ENCODE measurements at places on chromosomes 2 and 18.

DNA sequence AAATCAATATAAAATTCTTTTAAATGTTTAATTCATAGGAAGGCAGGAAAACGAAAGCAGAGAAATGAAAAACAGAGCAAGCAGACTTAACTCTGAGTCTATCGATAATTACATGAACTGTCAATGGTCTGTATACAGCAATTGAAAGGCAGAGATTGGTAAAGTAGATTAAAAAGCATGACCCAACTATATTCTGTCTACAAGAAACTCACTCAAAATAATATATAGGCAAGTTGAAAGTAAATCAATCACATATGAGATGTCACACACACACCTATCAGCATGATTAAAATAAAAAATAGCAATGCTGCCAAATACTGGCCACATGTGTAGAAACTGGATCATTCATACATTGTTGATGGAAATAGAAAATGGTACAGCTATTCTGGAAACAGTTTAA lies 136.4 kb upstream of the CYP1B1 start:
- DNase-seq = no peak

GRCh38 chr2:191910518-191910917 lies 63.6 kb upstream of the CAVIN2 start:
- DNase-seq = peak; percentile 81

DNA sequence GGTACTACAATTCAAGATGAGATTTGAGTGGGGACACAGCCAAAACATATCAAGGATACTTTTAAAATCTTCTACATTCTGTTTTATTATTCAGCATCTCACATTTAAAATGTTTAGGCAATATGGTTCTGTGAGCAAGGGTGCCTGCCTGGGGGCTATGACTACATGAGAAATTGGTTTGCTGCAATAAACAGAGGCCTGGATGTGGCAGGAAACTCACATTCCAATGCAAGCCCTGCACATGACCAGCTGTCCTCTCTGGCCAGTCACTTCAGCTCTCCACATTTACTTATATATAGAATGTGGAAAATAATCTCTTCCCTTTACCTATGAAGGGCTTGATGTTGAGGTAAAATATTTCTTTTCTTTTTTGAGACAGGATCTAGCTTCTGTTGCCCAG lies 193.4 kb downstream of the LRRTM1 start:
- DNase-seq = no peak

DNA sequence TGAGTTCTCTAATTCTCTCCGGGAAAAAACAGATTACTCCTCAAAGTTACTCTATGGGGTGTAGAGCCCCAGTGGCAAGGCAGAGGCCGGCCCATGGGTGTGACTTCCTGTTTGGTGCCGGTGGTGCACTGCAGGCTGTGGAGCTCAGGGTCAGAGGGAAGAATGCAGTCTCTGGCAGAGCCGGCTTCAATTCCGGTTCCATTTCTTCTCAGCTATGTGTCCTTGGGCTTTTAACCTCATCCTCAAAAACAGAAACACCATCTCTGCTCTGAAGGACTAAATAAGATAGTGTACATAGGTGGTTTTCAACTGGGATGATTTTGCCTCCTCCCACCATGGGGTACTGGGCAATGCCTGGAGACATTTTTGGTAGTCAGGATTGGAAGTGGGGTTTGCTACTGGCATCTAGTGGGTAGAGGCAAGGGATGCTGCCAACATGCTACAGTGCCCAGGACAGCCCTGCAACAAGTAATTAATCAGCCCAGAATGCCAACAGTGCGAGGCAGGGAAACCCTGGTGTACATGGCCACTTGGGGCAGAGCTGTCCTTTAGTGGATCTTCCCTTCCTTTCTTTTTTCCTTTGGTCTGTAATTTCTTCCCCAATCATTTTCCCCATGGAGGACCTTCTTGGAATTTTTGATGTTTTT lies 81.2 kb downstream of the INSIG2 start:
- DNase-seq = no peak

GRCh38 chr2:158747281-158747680 lies 47.8 kb upstream of the DAPL1 start:
- DNase-seq = no peak

- DNase-seq = peak; percentile 57
Observed at GRCh38 chr2:44324971-44325426, 36.3 kb downstream of the PREPL start.

DNA sequence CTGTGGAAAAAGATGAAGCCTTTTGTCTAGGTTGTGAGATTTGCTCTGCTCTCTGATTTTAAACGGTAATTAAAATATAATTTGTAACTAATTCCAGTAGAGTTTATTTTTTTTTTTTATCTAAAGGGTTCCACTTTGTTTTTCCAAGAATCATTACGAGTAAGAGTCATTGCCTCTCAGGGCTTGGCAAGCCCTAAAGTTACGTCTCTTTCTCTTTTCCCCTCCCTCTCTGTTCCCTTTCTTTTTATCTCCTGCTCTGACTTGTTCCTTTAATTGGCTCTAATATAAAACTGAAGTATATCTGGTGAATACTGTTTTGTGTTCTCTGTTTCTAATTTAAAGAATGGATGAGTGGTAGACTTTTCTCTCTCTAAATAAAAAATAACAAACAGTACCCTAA lies 75.8 kb downstream of the CALCRL start:
- peak; percentile 64 for DNase-seq

GRCh38 chr2:172307800-172308199 lies 119.6 kb upstream of the ITGA6 start:
- DNase-seq = peak; percentile 41

DNA sequence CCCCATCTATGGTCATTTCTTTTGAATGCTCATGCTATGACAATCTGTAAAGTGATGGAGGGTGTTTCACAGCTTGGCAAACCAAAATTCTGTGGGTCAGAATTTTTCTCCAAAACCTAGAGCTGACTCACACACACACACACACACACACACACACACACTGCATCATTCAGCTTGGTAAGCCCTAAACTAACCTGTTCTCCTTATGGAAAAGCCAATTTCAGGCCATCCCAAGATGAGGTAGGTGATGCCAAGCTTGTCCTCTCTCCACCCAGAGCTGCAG lies 45.0 kb upstream of the NRP2 start:
- DNase-seq = no peak

- DNase-seq = no peak
Observed at GRCh38 chr2:43429369-43429768, 166.5 kb downstream of the THADA start.

- no peak for DNase-seq
Observed at GRCh38 chr2:18514526-18515461, 45.7 kb downstream of the RDH14 start.

GRCh38 chr2:29189052-29189451 lies 73.8 kb downstream of the CLIP4 start:
- DNase-seq = no peak

GRCh38 chr2:203858176-203858575 lies 9.4 kb upstream of the CTLA4 start:
- DNase-seq = no peak

GRCh38 chr2:16487686-16488085 lies 177.9 kb downstream of the CYRIA start:
- DNase-seq = peak; percentile 62

DNA sequence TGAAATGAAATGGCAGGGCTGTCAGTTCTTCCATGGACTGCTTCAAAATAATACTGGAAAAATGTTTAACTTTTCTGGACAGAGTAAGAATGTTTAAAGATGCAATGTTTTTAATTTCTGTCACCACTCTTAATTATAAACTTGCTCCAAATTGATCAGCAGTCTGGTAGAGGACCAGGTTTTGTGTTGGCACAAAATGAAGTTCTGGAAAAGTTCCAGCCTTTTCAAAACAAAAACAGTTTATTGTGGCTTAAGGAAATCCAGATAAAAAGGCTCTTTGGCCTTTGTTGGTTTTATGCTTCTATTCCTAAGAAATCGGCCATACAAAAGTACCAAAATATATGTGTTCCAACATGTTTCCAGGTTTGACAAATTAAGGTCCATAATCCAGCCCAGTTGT lies 48.8 kb downstream of the PTRHD1 start:
- no peak for DNase-seq

DNA sequence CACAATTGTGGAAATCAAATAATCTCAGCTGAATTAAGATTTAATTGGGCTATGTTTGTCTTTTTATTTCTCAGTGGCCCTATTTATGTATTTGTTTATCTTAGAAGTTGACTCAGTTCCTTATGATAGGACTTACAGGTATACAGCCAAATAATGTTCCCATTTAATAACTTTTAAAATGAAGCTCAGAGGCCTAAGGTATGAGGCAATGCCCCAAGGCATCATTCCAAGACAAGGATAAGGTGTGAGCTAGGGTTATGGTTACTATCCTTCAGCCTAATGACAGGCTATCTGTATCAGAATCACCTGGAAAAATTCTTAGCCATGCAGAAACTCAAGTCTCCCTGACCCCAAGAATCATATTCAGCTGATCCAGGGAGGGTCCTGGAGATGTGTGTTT lies 7.4 kb upstream of the NRBP1 start:
- DNase-seq = no peak

DNA sequence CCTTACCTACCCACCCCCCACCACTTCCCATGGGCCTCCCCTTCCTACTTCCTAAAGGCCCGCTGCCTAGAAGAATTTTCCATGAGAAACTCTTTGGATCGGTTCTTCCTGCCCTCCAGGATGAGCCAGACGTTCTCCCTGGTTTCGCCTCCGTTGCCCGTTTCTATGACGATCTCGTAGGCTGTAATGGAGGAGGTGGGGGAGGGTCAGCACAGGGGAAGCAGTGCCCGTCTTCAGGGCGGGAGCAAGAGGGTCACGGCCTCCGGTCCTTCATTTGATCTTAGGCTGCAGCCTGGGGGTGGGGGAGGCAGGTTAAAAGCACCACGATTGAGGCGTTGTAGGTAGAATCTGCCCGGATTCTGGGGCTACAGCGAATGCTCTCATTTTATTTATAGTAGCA lies 172.0 kb downstream of the LOXHD1 start:
- DNase-seq = no peak

GRCh38 chr2:186554850-186555671 lies 34.8 kb upstream of the ITGAV start:
- DNase-seq = peak; percentile 21

DNA sequence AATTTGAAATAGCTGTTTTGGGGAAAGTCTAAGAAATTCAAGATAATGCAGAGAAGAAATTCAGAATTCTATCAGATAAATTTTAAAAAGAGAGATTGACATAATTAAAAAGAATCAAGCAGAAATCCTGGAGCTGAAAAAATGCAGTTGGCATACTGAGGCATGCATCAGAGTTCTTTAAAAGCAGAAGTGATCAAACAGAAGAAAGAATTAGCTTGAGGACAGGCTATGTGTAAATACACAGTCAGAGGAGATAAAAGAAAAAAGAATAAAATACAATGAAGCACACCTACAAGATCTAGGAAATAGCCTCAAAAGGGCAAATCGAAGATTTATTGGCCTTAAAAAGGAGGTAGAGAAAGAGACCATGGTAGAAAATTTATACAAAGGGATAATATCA lies 57.1 kb downstream of the CYTIP start:
- no peak for DNase-seq

DNA sequence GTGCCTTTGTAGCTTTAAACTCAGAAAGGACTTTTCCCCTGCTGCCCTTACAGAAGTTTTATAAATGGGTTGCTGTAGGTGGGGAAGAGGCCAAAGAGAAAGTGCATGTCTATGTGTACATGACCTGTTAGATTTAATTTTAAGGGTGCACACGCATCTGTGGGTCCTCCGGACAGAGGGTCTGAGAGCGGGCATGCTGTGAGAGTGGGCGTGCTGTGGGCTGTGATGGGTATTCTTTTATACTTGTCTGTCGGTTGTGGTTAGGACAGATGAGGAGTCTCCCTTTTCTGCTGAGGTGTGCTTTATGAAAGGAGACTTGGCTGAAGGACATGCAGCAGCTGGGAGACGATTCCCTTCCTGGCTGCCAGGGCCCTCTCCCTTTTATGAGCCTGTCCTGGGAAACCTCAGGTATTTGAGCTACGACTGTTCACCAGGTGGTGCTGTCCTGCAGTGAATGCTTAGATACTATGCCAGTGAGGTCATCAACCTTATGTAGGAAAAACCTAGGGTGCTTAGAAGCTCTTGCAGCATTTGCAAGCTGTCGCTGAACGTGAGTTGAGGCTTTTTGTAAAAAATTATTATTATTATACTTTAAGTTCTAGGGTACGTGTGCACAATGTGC lies 67.5 kb downstream of the TANC1 start:
- peak; percentile 79 for DNase-seq

- DNase-seq = no peak
Observed at GRCh38 chr2:134148843-134149472, 104.9 kb upstream of the MGAT5 start.
